ENCODE measurements at places on chromosomes 2 and 18.

- DNase-seq, result no peak
Measured at GRCh38 chr2:88575051-88575450, 52.2 kb downstream of the EIF2AK3 start.

DNA sequence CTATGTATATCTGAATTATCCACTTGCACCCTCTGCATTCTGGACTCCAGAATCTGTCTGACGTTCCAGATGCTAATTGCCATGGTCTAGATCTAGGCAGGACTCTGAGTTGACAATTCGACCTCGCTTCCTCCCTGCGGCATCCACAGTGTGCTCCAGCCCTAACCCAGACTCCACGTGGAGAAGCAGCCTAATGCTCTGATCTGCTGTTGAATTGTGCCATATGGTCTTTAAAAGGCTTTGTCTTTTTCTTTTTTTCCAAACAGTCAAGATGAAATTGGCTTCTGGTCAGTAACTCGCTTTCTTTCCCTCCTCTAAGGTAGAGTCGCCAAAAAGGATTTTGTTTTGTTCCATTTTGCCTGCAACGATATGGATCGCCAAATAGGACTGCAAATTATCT, 752.6 kb upstream of the ID2 start:
- DNase-seq, result no peak

DNA sequence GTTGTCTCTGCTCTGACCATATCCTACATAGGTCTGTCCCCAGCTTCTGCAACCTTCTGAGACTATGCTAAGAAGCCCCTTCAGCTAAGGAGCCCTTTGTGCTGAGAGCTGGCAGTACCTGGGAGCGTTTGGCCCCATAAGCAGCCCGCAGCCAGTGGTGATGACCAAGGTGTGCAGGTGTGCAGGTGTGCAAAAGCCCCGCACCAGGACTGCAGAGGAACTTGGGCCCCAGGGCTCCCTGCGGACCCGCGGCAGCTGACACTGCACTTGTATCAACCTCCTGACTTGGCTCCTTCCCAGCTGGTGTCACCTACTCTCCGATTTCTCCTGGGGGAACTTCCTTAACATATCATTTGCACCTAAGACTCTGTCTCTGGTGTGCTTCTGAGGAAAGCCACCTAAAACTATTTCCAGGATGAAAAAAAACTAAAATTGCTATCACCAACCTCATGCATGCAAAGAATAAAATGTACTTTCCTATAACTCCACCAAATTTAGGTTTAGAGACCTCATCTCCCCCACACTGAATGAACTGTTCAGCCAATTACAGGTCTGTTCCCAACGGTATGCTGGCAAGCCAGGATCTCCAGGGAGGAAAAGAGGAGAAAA, 16.1 kb upstream of the GNAL start:
- DNase-seq, result no peak

GRCh38 chr2:61363580-61363979, 107.3 kb downstream of the USP34 start:
- no peak for DNase-seq

GRCh38 chr2:239884875-239885274, 140.3 kb downstream of the NDUFA10 start:
- DNase-seq, result no peak

All from non-pigmented ciliary epithelial cell (primary cell).